T-cell (primary cell): ENCODE measurements at places on chromosomes 3 and 15. TPM values are rescaled to one million over a fixed set of nuclear protein-coding genes. Genes with fewer than 3 reads are reported as not detected.

DNA sequence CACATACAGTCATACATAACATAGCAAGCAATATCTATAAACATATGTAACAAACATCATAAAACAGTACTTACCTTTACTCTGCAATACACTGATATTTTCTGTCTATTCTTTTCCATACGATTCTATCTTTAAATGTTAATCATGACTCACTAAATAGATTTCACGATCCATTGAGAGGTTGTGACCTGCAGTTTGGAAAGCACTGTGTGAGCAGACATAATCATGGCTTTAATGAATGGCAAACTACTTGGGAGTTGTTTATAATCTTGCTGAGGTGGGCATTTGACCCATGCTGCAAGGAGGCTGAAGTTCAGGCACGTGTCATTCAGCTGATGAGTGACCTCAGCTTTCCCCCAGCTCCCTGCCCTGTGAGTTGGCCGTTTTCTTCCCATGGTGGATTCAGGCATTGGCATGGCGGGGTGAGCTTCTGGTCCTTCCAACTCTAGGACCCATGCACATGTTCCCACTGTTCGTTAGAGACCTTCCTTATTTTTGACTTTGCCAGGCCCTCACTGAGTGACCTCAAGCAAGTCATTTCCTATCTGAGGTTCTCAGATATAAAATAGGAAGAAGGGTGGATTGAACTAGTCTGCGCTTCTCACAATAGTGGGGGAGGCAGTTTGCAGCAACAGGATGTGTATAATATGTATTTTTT, 41.7 kb downstream of the PAQR5 start:
- H3K4me1 ChIP-seq: no peaks in the 10 kb centered on the region
- H3K27ac ChIP-seq: no peak overlapping the region
- no peak overlapping the region for H3K4me3 ChIP-seq
- H3K27me3 ChIP-seq: no peaks in the 10 kb centered on the region
- H3K36me3 ChIP-seq: no peaks in the 10 kb centered on the region
- no peak for DNase-seq

GRCh38 chr3:116981089-116981488, 271.5 kb downstream of the TUSC7 start:
- H3K36me3 ChIP-seq: no peaks in the 10 kb centered on the region
- H3K27ac ChIP-seq: no peak overlapping the region
- DNase-seq: no peak
- H3K27me3 ChIP-seq: no peaks in the 10 kb centered on the region

DNA sequence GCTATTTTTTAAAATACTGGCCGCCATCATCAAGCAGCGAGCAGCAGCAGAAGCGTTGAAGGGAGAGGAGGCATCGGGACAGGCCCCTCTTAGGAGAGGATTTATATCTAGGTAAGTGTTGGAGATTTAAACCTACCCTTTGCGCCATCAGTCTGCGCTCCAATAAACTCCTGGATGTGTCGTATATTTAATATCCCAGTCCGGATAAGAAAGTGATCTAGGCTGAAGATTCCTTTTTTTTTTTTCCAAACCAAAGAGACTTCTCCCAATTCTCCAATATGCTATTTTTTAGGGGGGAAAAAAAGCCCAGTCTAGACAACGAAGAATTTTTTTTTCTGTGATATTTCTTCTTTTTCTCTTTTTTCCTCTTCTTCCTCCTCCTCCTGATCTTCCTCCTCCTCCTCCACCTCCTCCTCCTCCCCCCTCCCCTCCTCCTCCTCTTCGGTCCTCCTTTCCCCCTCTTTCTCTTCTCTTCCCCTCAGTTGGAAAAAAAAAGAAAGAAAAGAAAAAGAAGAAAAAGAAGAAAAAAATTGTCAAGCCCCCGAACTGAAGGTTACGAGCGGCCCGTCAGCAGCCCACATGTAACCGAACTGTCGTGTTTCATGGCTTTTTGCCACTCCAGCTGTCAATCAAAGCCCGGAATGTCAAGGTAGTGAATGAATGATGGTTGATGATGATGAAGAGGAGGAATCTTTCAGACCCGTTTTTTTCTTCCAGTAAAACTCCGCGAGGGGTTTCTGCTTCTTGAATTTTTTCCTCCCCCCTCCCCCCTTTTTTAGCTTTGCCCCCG, 835 bp downstream of the MEIS2 start:
- no peak for DNase-seq
- H3K27me3 ChIP-seq: peaks cover 28% of the 10 kb centered on the region

DNA sequence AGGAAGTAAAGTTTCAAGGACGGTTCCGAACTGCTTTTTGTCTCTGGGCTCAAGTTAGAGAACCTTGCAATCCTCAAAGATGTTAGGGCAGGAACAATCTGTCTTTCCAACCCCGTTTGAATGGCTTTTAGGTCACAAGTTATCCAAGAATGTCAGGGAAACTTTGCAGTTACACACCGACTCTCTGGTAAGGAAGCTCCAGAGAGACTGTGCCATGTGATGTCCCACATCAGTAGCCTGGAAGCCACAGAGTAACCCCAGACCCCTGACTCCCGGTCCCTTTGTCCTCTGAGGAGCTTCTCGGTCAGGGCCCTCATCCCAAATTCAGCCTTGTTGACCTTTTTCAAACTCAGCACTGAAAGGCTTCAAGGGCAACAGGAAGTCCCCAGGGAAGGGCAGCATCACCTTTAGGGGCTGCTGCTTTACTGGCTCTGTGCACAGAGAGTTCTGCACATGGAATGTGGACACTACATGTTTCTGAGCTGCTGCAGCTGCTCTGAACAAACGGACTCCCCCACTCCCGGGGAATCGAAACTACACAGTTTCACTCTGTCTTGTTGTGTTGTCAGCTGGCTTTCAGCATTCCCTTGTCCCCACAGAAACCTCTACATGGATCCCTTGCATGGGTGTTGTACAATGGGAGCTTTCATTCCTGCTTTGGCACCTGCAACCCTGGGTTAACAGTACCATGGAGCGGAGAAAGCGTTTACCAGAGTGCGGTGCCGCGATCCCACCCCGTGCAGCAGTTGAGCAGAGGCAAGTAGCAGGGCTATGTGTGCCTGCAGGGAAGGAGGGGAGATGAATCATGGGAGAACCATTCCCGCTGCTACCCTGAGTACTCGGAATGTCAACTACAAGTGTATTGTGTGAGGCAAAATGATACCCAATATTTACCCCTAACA, 408.2 kb upstream of the THBS1 start:
- DNase-seq: no peak
- no peak overlapping the region for H3K27ac ChIP-seq
- H3K4me3 ChIP-seq: no peak overlapping the region
- H3K27me3 ChIP-seq: peaks cover 10% of the 10 kb centered on the region
- H3K36me3 ChIP-seq: no peaks in the 10 kb centered on the region

- no peak overlapping the region for H3K4me3 ChIP-seq
- H3K27ac ChIP-seq: peak overlapping the region; percentile 56
- peaks cover 23% of the 10 kb centered on the region for H3K27me3 ChIP-seq
- H3K4me1 ChIP-seq: peaks cover 74% of the 10 kb centered on the region
- H3K36me3 ChIP-seq: no peaks in the 10 kb centered on the region
Observed at GRCh38 chr3:50430191-50430590, 70.9 kb upstream of the TMEM115 start.

- H3K4me3 ChIP-seq: peak overlapping the region; percentile 81
- peak overlapping the region; percentile 84 for H3K27ac ChIP-seq
- no peaks in the 10 kb centered on the region for H3K27me3 ChIP-seq
- no peaks in the 10 kb centered on the region for H3K36me3 ChIP-seq
- H3K4me1 ChIP-seq: peaks cover 30% of the 10 kb centered on the region
Observed at GRCh38 chr3:179147514-179147872, 664 bp upstream of the PIK3CA start.

- H3K27ac ChIP-seq: no peak overlapping the region
- DNase-seq: no peak
- no peaks in the 10 kb centered on the region for H3K36me3 ChIP-seq
- peaks cover 6% of the 10 kb centered on the region for H3K27me3 ChIP-seq
- no peaks in the 10 kb centered on the region for H3K4me1 ChIP-seq
Observed at GRCh38 chr3:132248490-132248889, 68.7 kb upstream of the ACP3 start.

GRCh38 chr3:160174621-160175020, 50.6 kb upstream of the C3orf80 start:
- no peaks in the 10 kb centered on the region for H3K36me3 ChIP-seq
- DNase-seq: no peak
- H3K4me3 ChIP-seq: no peak overlapping the region
- H3K4me1 ChIP-seq: no peaks in the 10 kb centered on the region
- no peaks in the 10 kb centered on the region for H3K27me3 ChIP-seq

DNA sequence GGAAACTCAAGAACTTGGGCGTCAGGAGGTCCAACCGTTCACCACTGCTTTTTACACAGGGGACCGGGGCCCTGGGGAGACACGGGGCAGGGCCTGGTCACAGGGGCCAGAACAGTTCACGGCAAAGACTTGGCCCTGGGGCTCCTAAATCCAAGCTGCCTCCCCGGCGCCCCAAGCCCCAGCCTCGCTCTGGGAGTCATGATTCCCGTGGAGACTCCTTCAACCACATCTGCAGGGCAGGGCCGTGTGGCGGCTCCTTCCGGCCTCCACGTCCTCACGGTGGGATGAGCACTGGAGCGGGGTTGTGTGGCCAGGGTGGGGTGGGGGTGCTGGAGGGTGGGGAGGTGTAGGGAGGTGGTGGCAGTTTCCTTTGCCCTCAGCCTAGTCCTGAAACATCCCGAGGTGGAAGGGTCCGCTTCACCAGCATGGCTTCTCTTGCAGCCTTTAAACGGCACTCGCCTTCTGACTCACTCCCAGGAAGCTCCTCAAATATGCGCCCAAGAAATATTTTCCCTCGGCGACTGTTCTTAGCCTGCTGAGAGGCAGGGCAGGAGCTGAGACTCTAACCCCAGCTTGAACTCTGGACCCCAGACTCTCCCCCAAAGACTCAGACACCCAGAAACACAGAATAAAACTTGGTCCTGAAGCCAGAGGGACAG, 1.8 kb downstream of the MUC4 start:
- no peak for DNase-seq
- no peak overlapping the region for H3K27ac ChIP-seq
- H3K36me3 ChIP-seq: no peaks in the 10 kb centered on the region
- H3K4me1 ChIP-seq: peaks cover 12% of the 10 kb centered on the region
- no peaks in the 10 kb centered on the region for H3K27me3 ChIP-seq
- H3K4me3 ChIP-seq: no peak overlapping the region

DNA sequence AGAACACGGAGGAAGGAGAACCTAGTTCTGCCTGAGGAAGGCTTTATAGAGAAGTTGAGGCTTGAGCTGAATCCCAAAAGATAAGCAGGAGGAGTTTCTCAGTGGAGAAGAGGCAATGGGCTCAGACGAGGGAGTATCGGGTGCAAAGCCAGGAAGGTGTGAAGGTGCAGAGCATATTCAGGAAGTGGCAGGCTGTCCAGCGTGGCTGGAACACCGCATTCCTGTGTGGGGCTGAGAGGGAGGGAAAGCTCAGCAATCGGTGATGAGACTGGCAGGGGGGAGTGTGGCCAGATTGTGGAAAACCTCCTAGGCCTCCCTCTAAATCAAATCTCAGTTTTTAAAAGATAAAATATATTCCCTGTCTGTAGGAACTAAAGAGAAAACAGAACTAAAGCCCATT, 63.0 kb downstream of the ARHGAP31 start:
- H3K27ac ChIP-seq: no peak overlapping the region
- no peaks in the 10 kb centered on the region for H3K27me3 ChIP-seq
- H3K4me3 ChIP-seq: no peak overlapping the region
- DNase-seq: no peak

GRCh38 chr3:139519998-139520737, 19.4 kb downstream of the RBP1 start:
- DNase-seq: no peak
- H3K27ac ChIP-seq: no peak overlapping the region
- H3K36me3 ChIP-seq: no peaks in the 10 kb centered on the region
- H3K27me3 ChIP-seq: no peaks in the 10 kb centered on the region
- no peaks in the 10 kb centered on the region for H3K4me1 ChIP-seq

- DNase-seq: no peak
- no peaks in the 10 kb centered on the region for H3K36me3 ChIP-seq
- H3K4me1 ChIP-seq: no peaks in the 10 kb centered on the region
- no peak overlapping the region for H3K27ac ChIP-seq
Observed at GRCh38 chr15:100193277-100193860, 148.4 kb downstream of the ADAMTS17 start.

- H3K4me3 ChIP-seq: no peak overlapping the region
- H3K36me3 ChIP-seq: no peaks in the 10 kb centered on the region
- DNase-seq: no peak
- peaks cover 47% of the 10 kb centered on the region for H3K27me3 ChIP-seq
- no peak overlapping the region for H3K27ac ChIP-seq
- H3K4me1 ChIP-seq: no peaks in the 10 kb centered on the region
Observed at GRCh38 chr3:124772081-124772831, 42.0 kb downstream of the UMPS start.

DNA sequence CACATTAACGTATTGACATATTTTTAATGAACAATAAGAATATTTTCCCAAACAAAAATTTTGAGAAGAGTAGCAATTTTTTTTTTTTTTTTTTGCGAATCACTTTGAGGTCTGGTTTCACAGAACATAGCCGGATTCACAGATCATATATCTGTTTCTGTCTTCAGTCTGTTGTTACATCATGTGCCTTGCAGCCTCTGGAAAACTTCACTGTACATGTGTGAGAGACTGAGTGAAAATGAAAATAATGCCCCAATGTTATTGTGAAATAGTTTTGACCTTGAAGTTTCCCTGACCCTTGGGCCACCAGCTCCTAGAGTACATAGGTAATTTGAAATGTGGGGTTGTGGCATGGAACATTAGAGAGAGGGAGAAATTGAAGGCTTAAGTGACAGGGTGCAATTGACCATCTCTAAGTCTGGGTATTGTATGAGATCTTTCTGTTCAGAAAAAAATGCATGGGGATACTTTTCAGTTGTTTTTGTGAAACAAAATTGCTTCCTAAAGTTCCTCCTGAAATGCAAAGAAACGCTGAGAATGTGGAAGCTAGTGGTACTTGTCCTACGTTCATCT, 14.0 kb downstream of the ITPR1 start:
- no peak overlapping the region for H3K4me3 ChIP-seq
- H3K4me1 ChIP-seq: peaks cover 9% of the 10 kb centered on the region
- no peak for DNase-seq

DNA sequence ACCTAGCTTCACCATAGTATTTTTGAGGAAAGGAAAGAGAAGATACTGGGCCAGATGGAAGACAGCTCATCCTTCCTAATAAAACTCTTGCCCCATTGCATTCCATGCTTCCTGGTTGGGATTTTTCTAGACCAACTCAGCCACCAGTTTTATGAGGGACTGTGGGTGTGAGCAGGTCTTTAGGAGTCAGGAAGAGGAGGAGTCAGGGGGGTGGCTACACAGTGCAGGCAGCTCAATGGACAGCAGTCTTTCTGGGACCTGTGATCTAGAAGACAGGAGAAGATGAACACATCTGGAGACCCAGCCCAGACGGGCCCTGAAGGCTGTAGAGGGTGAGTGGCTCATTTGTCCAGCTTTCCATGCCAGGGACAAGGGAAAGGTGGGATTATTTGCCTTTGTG, at the start of gene NOX5:
TSS of gene NOX5 (plus strand) at position 242 of the 400 bp plus-strand sequence. CDS start at position 283, 41 bp downstream.
- H3K27me3 ChIP-seq: peaks cover 26% of the 10 kb centered on the region
- H3K4me1 ChIP-seq: no peaks in the 10 kb centered on the region
- H3K4me3 ChIP-seq: no peak within 1 kb of the TSS
- DNase-seq: no peak

- no peak for DNase-seq
- H3K27me3 ChIP-seq: no peaks in the 10 kb centered on the region
- no peak overlapping the region for H3K4me3 ChIP-seq
Observed at GRCh38 chr3:119548341-119548740, 11.1 kb downstream of the CD80 start.

GRCh38 chr3:89360156-89360555, 252.7 kb downstream of the EPHA3 start:
- H3K4me1 ChIP-seq: no peaks in the 10 kb centered on the region
- no peak for DNase-seq
- no peak overlapping the region for H3K27ac ChIP-seq
- no peaks in the 10 kb centered on the region for H3K36me3 ChIP-seq
- no peaks in the 10 kb centered on the region for H3K27me3 ChIP-seq
- no peak overlapping the region for H3K4me3 ChIP-seq

The RLBP1 gene
- total RNA-seq: not detected

The ANKRD63 gene
- not detected for total RNA-seq

The PLCH1 gene
- 0.10 TPM for total RNA-seq

The WWTR1 gene
- 1.6 TPM for total RNA-seq

The ARHGAP11A gene
- total RNA-seq: 6.3 TPM

The ATP2B2 gene
- not detected for total RNA-seq

The EPHB1 gene
- 0.30 TPM for total RNA-seq
